WERI-Rb-1 (cell line): ENCODE measurements at places on chromosomes 1 and 21.

GRCh38 chr1:234977875-234978396 lies 150.7 kb downstream of the TOMM20 start:
- no peak for DNase-seq

- no peak for DNase-seq
Observed at GRCh38 chr1:22652881-22653316, at the start of gene C1QB. TSS of gene C1QB (plus strand) at chr1:22653236. CDS start at chr1:22659463, 6,227 bp downstream.

DNA sequence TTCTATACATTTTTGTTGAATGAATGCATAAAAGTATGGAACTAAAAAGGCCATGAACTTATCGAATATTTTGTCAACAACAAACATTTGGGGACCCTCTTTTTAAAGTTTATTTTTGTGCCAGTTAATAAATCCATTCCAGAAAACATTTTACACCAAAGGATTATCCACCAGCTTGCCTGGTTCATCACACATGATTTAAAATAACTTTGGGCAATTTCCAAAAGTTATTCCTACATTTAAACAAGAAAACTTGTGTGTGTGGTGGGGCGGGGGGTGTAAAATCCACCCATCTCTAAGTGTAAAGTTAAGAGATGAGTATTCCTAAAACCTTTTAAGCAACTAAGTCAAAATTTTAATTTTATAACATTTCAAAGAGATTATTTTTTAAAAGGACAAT lies 224.5 kb upstream of the SNX7 start:
- DNase-seq = no peak

GRCh38 chr1:33036051-33036525 lies 595 bp downstream of the AK2 start:
- DNase-seq = no peak

DNA sequence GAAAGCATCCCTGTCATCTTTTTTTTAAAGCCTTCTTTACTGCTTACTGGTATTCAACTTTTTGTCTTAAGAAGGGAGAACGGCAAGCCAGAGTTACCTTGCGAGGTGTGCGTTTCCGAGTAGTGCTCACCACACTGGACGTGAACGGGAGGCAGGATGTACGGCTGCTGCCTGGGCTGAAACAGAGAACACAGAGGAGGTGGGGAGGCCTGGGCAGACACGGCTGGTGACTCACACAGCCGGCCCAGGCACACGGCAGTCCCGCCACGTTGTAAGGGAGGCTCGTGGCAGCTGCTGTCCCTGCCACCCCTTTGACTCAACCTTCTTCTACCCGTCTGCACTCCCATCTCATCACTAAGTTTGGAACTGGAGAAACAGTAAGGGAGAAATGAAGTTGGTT lies 105.8 kb downstream of the SMYD2 start:
- no peak for DNase-seq

- DNase-seq = no peak
Observed at GRCh38 chr1:162765788-162766187, 24.7 kb upstream of the HSD17B7 start.

DNA sequence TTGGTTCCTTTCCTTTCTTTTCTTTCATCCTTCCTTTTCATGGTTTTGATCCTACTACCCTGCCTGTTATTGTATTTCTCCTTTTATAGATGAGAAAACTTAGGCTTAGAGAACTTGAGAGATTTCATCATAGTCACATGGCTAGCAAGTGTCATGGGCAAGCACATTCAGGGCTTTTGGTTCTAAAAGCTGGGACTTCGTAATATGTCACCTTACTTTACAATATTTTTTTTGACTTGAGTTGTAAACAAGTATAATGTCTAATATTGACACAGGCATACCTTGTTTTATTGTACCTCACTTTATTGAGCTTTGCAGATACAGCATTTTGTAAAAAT lies 70.7 kb downstream of the MTR start:
- DNase-seq = no peak

GRCh38 chr21:46347203-46347550 lies 23.2 kb downstream of the PCNT start:
- DNase-seq = no peak
